ENCODE measurements at places on chromosomes 16 and 17.

DNA sequence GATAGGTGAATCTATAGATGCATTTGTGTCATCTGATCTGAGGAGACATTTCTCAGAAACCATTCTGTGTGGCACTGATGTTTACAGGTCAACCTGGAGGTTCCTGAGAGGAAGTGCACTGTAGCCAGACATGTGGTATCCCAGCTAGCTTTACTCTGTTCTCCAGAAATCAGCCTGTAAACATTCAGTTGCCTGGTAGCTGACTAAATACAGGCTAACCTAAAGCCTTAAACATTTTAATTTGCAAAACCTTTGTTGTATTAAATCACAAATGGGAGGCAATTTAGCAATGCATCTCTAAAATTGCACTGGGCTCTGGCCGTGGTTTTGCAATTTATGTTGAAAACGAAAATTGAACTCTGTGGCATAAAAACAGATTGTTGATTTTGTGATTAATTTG lies 207.6 kb downstream of the FTO start:
- DNase-seq = no peak

DNA sequence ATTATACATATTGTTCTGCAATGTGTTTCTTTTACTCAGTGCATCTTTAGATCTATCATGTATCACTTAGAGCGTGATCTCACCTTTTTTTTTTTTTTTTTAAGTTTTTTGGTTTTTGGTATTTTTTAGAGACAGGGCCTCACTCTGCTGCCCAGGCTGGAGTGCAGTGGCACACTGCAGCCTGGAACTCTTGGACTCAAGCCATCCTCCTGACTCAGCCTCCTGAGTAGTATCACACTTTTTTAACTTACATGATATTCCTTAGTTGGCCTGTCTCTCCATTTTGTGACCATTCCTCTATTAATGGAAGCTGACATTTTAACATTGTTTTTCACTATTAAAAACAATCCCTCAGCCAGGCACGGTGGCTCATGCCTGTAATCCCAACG lies 4.7 kb upstream of the MPO start:
- DNase-seq = no peak

- DNase-seq = peak; percentile 54
These were observed 889 bp upstream of the ZNF423 start for GRCh38 chr16:49856672-49857330.

GRCh38 chr17:16488186-16488967 lies 3.6 kb downstream of the LRRC75A start:
- no peak for DNase-seq

- no peak for DNase-seq
These were observed 60.2 kb downstream of the ACSM1 start for GRCh38 chr16:20637247-20637646.

DNA sequence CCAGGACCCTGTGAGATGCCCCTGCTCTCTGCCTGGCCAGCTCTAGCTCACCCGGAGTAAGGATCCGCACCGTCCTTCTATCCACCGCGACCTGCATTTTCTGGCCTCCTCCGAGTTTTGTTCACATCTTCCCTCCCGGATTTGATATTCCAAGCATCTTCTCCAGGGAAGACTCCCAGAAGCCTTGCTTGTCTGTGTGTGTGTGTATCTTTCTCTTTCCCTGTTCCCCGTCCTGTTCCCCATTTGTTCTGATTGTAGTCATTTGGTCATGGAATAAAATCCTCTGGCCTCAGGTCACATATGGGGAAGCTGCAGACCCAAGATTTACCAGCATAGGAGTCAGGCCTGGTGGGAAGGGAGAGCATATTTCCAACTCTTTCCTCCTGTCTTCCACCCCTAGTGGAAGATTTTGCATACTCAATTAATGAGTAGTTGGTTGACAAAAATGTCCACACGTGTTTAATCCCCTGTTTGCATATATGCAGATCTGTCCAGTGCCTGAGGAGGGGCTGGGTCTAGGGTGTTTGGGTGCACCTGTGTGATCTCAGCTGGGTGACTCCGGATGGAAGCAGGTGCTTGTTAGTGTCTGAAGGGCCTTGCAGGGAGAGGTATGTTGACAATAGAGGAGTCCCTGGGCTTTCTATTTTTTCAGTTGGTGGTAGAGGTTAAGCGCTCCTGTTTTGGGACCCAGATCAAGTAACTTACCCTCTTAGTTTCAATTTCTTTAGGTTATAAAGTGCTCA lies 1.9 kb downstream of the PRAC1 start:
- no peak for DNase-seq

- peak; percentile 76 for DNase-seq
These were observed 1.8 kb upstream of the QPRT start for GRCh38 chr16:29676989-29677785.

- DNase-seq = no peak
These were observed 39.2 kb downstream of the IFT140 start for GRCh38 chr16:1572673-1573072.

GRCh38 chr17:17929655-17930380 lies 42.4 kb downstream of the TOM1L2 start:
- DNase-seq = no peak

GRCh38 chr17:34306466-34306865 lies 12.8 kb upstream of the CCL8 start:
- DNase-seq = peak; percentile 26

DNA sequence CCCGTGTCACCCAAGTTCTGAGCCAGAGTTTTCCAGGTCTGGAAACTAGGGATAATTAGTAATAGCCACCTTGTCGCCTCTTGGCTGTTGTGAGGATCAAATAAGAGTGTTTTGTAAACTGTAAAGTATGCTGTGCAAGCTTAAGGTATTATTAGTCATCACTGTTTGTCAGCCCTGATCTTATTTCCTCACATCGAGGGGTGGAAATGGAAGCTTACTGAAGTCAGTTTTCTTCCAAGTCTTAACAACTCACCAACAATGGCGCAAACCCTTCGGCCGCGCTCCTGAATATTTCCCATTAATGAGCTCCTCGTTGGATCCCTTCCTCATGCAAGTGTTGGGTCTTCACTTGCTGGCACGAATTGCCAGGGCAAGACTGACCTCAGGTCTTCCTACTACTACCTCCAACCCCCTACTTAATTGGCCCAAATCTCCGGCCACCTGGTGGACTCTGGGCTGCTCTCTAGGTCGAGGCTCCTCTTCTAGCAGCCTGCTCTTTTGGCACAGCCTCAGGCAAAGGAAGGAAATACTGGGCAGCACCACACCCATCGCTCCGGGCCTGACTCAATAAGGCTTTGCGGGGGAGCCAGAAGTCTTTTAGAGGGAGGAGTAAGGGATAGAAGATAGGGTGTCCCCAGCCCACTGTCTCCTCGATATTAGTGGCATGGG lies 885 bp upstream of the SLC35B1 start:
- DNase-seq = no peak

DNA sequence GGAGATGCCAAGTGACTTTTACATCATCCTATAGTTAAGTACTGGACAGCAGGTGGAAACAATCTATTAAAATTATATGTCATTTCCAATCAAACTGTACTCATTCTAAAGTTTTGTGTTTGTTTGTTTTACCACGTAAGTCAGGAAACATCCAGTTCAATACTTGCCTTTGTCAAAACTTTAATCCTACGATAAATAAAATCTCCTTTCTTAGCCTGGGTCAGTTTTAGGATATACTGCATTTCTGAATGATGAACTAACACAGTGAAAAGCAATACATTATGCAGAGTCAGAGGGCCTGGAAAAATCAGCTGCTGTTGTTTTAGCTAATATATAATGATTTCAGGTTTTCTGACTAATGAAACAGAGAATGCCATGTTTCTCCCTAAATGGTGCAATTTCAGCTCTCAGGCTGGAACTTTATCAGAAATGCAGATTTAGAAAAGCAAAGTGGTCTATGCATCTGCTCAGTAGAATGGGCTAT lies 756.4 kb downstream of the CDH11 start:
- no peak for DNase-seq

DNA sequence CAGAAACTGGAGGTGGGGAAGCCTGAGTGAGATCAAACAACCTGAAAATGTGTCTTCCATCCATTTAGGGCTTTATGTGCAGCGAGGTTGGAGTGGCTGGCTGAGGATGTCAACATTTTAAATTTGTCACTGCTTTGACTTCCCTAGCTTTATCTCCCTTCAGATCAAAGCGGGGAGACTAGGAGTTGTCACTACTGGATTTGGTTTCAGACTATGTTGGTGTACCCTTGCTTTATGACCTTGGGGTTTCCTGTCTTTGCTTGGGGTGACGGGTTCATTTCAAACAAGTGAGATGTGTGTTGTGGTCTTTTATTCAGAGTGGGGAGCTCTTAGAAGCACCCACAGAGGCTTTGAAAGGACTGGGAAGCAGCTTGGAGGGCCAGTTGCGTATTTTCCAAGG lies 25.6 kb downstream of the MSI2 start:
- no peak for DNase-seq

DNA sequence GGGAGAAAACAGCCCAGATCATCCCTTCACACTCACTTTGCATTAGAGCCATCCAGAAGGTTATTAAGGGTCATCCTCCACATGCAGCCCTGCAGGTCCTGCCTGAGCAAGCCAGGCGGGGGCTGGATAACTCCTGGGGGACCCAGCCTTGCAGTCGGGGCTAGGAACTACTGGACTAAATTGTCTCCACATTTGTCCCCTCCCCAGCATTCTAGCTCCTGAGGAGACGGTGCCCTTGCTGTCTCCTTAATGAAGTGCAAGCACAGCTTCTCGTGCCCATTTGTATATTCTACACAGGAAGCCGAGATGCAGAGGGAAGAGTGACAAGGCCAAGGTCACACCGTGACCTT lies 185.2 kb downstream of the C16orf95 start:
- DNase-seq = no peak

GRCh38 chr17:4109449-4109848 lies 33.4 kb downstream of the ZZEF1 start:
- no peak for DNase-seq

DNA sequence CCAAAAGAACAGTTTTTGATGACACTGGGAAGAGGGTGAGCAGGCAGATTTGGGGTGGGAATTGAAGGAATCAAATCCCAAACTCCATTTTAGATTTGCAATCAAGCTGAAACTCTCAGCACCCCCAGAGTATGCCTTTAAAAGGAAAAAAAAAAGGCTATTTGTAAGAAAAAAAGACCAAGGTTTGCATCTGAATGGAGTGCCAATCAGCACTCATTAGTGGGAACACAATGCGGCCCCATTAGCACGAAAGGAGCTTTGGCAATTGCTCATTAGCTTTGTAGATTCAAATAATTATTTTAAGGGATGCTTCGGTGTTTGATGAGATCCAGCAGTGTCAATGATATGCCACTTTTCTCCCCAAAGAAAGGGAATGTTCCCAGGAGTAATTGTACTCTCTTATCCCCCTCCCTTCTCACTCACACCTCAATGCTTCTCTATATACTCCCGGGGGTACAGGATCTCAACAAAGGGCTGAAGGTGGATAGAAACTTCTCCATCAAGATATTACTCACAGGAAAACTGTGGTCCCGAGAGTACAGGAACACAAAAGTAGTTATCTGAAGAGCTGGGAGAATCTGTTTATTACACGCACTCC lies 32.2 kb downstream of the CHP2 start:
- no peak for DNase-seq

- no peak for DNase-seq
These were observed 8.0 kb downstream of the IGF2BP1 start for GRCh38 chr17:49005140-49005539.

GRCh38 chr17:31697838-31698237 lies 161.2 kb downstream of the COPRS start:
- no peak for DNase-seq

GRCh38 chr16:59634004-59634579 lies 900.0 kb upstream of the GOT2 start:
- DNase-seq = no peak

DNA sequence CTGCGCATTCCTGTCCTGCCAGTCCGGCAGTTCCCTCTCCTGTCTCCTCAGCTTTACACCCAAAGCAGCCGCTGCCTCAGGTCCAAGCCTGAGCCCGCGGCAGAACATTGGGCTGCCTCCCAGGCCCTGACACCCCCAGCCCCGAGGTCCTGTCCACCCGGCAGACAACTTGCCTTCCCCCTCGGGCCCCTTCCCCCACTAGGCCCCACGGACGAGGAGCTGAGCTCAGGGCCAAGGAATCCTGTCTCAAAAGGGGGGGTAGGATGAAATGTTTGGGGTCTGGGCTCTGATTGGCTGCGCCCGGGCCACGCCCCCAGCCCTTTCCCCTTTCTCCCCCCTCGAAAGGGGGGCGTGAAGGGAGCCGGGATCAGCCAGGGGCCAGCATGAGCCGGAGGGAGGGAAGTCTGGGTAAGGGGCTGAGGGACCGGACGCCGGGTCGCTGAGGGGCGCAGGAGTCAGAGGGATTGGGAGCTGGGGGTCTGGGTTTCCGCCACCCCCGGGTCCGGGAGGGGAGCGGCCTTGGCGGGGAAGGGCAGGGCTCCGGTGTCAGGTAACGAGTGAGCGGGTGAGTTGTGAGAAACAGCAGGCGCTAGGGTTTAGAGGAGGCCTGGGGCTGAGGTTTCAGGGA lies at the start of gene CTF1:
TSS of gene CTF1 (plus strand) at position 354 of the 628 bp plus-strand sequence. CDS start at position 384, 30 bp downstream.
- DNase-seq = no peak

- no peak for DNase-seq
These were observed 139.0 kb downstream of the SNX11 start for GRCh38 chr17:48246612-48247011.

- no peak for DNase-seq
These were observed 39.3 kb upstream of the IRX6 start for GRCh38 chr16:55284718-55285099.

DNA sequence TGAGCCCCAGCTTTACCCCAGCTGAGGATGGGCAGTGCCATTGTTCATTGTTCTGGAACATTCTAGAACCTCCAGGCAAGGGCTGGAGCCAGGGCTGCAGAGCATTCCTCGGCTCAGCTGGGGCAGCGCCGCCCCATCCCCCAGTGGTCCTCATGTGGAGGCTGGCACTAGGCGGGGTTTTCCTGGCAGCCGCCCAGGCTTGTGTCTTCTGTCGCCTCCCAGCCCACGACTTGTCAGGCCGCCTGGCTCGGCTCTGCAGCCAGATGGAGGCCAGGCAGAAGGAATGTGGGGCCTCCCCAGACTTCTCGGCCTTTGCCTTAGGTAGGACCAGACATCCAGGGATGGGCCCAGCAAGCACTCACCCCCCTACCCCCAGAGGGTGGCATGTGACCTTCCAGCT lies at the start of gene TMEM95:
TSS of gene TMEM95 (plus strand) at position 104 of the 400 bp plus-strand sequence. CDS start at position 153, 49 bp downstream.
- DNase-seq = no peak

DNA sequence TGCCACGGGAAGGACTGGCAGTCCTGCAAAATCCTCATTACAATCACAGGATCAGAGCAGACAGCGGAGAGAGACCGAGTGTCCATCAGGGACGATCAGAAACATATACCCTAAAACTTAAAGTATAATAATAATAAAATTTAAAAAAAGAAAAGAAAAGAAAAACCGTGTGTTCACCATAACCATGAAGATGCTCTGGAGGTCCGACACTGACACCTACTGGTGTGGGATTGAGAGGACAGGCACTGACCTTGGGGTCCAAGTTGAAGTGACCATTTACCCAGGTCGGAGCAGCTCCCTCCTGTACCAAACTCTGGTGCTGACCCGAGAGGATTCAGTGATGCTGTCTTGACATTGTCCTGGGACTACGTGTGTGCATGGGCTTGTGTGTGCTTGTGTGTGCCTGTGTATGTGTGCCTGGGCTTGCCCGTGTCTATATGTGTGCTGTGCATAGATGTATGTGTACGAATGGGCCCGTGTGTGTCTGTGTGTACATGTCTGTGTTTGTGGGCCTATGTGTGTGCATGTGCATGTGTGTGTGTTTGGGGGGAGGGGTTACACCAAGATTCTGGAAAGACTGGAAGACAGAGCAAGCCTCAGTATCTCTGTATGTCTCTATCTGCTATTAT lies 10.0 kb upstream of the CD300LD start:
- peak; percentile 82 for DNase-seq

- DNase-seq = peak; percentile 74
These were observed 2.4 kb downstream of the EVI2A start for GRCh38 chr17:31318851-31319661.

GRCh38 chr17:10067446-10068143 lies 130.8 kb downstream of the GAS7 start:
- DNase-seq = no peak

GRCh38 chr17:58060596-58061191 lies 22.5 kb upstream of the DYNLL2 start:
- no peak for DNase-seq
